ENCODE measurements at places on chromosomes 1 and 21. TPM values are rescaled to one million over a fixed set of nuclear protein-coding genes. Genes with fewer than 3 reads are reported as not detected.

GRCh38 chr1:58331156-58331555, 215.4 kb downstream of the OMA1 start:
- no peak for DNase-seq

- peak; percentile 54 for DNase-seq
These were observed 4.1 kb upstream of the GRIK3 start for GRCh38 chr1:37038227-37039093.

DNA sequence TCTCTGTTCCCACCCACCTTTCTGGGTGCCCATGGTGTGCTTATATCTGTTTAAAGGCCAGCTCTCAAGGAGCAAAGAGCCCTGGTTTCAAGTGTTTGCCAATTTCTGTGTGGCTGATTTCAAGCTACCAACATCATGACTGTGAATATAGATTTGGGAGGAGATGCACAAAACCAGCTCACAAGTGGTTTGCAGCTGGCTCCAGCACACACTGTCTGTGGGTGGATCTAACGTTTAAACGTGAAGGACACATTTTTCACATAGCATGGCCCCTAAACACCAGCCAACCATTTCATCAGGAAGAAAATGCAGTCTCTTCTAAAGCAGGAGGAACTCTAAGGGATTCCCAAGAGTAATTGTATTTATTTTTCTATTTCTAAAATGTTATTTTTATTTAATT, 65.2 kb downstream of the FCRL5 start:
- DNase-seq, result no peak

Gene LRRC38
- polyA plus RNA-seq, result not detected

Gene IGFN1
- 0.18 TPM for polyA plus RNA-seq

Gene CADM3
- 0.78 TPM for polyA plus RNA-seq
